Stimulated activated CD4-positive, alpha-beta T cell treated with anti-CD3 and anti-CD28 coated beads, Interleukin-2, amount 100 ng/mL, for 24 hours (primary cell): ENCODE measurements at places on chromosomes 7 and 10.
A peak's percentile ranks its signal among the peaks of the same experiment; 100 is the strongest.

DNA sequence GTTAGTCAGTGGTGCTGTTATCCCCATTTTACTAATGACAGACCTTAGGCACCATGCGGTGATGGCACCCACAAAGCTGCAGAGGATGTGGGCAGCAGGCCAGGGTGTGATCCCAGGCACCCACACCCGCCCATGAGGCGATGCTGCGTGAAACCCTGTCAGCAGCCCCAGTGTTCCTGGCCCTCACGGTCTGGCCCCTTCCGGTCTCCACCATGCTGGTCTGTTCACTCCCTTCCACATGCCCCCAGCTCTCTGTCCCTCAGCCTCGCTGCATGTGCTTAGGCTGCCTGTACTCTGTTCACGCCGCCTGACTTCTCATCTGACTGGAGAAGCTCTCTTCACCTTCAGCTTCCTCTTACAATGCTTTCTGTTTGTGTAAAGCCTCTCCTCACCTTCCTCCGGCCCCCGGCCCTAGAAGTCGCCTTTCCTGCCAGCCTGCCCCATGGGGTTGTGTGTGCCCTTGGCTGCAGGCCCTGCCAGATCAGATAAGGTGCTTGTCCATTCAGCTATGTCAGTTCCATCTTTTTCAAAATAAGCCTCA, 17.6 kb upstream of the ORAI2 start:
- peak; percentile 71 for DNase-seq

DNA sequence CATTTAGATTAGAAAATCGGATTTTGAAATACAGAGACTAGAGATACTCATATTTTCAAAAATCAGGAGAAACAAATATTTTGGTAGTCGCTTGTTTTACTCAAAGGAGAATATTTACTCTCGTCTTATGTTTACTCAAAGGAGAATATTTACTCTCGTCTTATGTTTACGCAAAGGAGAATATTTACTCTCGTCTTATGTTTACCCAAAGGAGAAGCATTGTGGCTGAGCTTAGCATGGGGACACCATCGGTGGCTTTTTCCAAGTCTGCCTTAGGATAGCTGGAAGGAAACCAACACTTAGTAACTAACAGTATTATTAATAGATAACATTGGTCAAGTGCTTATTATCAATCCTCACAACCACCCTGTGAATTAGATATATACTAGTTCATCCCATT, 71.8 kb downstream of the SNX10 start:
- no peak for DNase-seq

DNA sequence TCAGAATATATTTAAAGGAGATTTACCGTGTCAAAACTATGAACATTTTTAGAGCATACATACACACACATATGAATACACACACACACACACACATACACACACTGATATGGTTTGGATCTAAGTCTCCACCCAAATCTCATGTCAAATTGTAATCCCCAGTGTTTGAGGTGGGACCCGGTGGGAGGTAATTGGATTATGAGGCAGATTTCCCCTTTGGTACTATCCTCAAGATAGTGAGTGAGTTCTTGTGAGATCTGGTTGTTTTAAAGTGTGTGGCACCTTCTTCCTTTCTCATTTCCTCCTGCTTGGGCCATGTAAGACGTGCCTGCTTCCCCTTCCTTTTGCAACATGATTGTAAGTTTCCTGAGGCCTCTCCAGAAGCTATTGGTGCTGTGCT, 515.0 kb upstream of the ZMIZ1 start:
- DNase-seq, result no peak

GRCh38 chr10:52542906-52543305, 228.8 kb downstream of the DKK1 start:
- DNase-seq, result no peak

- no peak for DNase-seq
These were observed 11.8 kb upstream of the PRKAR1B start for GRCh38 chr7:738723-739454.

- no peak for DNase-seq
These were observed 33.3 kb downstream of the EGFR start for GRCh38 chr7:55052081-55052480.

DNA sequence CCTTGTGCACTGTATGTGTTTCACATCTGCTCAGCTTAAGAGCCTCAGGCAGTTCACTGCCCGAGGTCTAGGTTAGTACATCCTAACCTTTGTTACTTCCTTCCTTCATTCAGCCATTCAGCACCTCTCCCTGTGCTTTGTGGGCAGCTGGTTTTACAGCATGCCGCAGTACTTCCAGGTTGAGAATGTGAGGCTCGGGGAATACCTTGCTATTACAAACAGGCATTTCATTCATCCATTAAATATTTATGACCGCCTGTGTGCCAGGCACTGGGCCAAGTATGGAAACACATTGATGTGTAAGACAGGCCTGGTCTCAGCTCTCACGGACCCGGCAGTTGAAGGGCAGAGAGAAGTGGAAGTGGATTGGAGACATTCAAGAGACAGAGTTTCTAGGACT, 82.4 kb downstream of the SHH start:
- no peak for DNase-seq

DNA sequence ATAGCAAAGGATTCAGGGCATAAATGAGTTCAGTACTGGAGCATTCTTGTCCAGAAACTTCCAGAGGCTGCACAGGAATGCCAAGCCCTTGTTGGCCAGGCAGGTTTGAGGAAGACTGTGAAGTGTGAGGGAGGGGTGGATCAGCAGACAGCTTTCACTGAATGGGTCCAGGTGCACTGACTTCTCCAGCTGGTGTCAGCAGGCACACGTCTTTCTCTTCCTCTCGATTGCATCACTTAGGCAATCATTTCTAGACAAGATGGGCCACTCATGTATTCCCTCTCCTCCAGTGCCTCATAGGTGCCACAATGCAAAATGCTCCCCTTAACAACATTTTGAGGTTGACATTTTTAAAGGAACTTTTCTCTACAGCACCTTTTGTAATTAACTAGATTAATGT, 15.6 kb upstream of the PLEKHS1 start:
- DNase-seq, result no peak

DNA sequence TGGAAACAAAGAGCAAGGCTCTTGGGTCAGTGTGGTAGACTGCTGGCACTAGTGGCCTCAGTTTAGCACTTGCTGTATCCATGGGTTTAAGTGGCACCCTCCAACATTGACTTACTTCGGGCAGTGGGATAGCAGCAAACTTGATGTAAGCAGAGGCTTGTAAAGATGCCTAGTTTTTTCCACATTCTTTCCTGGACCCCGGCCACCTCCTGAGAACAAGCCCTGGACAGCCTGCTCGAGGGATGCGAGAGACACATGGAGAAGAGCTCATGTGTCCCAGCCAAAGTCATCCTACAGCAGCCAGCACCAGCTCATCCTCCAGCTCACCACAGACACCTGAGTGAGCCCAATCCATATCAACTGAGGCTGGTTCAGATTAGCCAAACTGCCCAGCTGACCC, 142.7 kb upstream of the PCBD1 start:
- DNase-seq, result no peak

DNA sequence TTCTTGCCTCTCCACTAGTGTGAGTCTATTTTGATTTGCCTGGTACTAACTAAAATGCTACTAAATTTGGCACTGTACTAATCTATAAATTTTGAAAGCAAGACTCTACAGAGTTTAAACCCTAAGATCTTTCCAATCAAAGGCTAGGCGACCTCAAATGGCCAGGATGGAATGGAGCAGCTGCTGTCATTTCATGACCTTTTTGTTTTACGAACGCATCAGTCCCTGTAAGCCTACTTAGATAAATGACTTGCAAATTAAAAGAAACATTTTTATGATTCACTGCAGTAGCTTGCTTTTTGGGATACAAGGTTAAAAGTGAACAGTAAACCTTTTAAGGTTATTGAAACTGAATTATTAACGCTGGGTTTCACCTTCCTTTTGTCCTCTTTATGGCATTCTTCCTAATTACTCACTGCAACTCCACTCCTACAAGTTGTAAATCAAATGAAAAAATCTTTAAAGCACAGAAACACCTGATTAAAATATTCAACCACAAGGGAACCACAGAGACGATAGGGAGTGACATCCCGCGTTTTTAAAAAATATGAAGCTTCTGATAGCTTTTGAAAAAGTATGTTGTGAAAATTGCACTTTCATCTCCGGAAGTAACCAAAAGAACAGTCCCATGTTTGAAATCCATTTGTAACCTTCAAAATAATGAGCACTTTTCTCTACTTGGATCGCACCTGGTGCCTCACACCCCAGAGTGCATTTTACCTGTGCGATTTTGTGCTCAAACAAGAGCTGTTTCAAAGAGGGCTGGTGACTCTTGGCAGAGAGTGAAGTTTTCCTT, 595.1 kb downstream of the PARD3 start:
- no peak for DNase-seq

- no peak for DNase-seq
These were observed 153.3 kb downstream of the UBE2H start for GRCh38 chr7:129799350-129799955.

- DNase-seq, result no peak
These were observed 221.7 kb upstream of the DKK1 start for GRCh38 chr10:52092390-52092789.

GRCh38 chr10:131860311-131860710, 40.5 kb upstream of the PPP2R2D start:
- DNase-seq, result no peak

GRCh38 chr10:128095753-128096469, 30.3 kb downstream of the MKI67 start:
- no peak for DNase-seq

GRCh38 chr10:79266084-79266483, 81.2 kb upstream of the PPIF start:
- no peak for DNase-seq

GRCh38 chr7:111010798-111011197, 80.1 kb upstream of the LRRN3 start:
- no peak for DNase-seq

DNA sequence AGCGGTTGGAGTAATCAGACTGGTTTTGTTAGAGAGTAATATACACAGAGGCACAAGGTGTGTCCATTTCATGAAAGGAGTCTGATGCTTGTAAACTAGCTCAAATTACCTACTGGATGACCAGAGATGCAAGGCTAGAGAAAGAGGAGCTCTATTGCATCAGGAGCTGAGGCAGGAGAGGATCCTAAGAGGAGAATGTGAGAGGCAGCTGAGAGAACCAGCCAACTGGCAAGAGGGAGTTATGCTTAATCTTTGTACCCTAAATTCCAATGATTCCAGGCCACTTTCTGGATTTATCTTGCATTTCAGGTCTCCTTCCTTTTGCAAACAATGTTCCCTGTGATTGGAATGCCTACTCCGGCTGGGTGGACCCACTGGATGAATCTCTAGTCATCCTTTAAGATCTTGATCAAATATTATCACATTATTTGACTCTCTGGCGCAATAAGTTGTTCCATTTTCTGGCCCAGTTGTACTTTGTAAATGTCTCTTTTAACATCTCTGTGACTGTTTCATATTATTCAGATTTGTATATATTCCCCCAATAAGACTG, 57.5 kb upstream of the PTPN12 start:
- no peak for DNase-seq

DNA sequence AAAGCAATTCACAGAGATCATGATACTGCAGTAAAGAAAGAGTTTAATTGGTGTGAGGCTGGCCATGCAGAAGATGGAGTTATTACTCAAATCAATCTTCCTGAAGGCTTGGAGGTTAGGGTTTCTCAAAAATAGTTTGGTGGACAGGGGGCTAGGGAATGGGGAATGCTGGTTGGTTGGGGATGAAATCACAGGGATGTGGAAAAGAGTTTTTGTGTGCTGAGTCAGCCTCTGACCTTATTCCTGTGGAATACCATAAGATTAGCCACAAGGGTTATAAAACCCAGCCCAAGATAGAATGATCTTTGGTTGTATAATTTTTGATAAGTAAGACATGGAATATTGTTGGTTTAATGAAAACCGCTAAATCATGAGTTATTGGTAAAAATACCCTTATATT, 764.3 kb downstream of the TYW1 start:
- DNase-seq, result no peak

DNA sequence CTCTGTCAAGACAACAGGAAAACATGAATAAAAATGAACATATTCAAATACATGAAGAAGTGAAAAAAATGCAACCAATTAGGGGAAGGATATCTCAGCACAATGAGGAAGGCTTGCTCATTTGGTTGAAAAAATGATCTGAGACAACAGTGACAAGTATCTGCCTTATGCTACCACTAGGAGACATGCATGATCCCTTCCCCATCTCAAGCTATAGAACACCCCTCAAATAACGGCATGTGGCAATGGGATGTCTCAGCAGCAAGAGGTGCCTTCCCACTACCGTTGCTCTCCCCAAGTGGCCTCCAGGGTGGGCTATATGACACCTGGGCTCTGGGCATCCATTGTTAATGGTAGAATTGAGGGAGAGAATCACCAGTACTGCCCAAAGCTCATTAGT, 98.1 kb upstream of the RSU1 start:
- no peak for DNase-seq

DNA sequence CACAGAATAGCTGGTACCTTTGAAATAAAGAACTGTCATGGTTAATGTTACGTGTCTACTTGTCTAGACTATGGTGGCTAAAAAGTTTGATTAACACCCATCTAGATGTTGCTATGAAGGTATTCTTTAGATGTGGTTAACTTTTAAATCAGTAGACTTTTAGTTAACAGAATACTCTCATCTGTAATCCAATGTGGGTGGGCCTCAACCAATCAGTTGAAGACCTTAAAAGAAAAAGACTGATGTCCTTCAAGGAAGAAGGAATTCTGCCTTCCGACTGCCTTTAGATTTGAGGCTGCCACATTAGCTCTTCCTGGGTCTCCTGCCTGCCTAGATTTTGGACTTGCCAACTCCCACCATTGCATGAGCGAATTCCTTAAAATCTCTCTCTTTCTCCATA, 113.0 kb upstream of the CACUL1 start:
- DNase-seq, result no peak

GRCh38 chr7:17060051-17060450, 178.3 kb upstream of the AGR3 start:
- DNase-seq, result no peak

DNA sequence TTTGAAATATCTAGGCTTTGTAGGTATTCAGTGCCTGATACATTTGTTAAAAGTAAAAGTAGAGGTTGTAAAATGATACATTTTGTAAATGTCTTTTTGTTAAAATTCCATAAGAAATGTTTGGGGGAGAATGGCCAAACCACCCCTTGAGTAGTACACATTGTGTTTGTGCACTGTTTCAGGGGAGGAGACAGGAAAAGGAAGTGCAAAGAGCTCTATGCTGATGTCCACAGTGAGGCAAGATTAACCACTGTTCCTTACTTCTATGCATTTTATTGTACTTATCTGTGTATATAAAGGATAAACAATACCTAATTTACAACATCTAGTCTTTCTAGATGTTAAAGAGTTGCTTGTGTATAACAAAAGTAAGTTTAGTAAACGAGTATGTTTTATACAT, 7.4 kb upstream of the CYCS start:
- no peak for DNase-seq

DNA sequence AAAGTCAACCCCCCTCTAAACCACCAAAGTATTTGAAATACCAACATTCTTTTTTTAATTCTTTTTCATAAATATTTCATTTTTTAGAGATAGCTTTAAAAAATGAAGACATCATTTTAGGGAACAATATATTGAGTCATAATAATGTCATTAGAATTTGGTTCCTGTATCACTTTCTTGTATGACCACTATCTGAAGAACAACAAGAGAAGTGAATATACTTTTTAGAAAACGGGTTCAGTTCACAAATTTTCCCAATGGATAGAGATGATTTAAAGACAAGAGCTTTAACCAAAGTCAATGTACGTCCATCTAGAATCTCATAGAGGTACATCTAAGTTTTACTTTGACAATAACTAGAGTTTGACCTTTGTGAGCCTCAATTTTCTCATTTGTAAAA, 48.2 kb downstream of the CUBN start:
- DNase-seq, result no peak

- no peak for DNase-seq
These were observed 182.9 kb downstream of the PFKFB3 start for GRCh38 chr10:6385665-6386064.
